Glutamatergic neuron (in vitro differentiated cells): ENCODE measurements at places on chromosomes 5 and 9. TPM values are rescaled to one million over a fixed set of nuclear protein-coding genes. Genes with fewer than 3 reads are reported as not detected.

GRCh38 chr9:122109035-122109813 lies 16.1 kb upstream of the TTLL11 start:
- peaks cover 19% of the 10 kb centered on the region for H3K4me1 ChIP-seq
- H3K27ac ChIP-seq, result no peak overlapping the region
- no peak for DNase-seq
- H3K4me3 ChIP-seq, result no peak overlapping the region
- H3K36me3 ChIP-seq, result peaks cover 1% of the 10 kb centered on the region
- peaks cover 2% of the 10 kb centered on the region for H3K27me3 ChIP-seq

DNA sequence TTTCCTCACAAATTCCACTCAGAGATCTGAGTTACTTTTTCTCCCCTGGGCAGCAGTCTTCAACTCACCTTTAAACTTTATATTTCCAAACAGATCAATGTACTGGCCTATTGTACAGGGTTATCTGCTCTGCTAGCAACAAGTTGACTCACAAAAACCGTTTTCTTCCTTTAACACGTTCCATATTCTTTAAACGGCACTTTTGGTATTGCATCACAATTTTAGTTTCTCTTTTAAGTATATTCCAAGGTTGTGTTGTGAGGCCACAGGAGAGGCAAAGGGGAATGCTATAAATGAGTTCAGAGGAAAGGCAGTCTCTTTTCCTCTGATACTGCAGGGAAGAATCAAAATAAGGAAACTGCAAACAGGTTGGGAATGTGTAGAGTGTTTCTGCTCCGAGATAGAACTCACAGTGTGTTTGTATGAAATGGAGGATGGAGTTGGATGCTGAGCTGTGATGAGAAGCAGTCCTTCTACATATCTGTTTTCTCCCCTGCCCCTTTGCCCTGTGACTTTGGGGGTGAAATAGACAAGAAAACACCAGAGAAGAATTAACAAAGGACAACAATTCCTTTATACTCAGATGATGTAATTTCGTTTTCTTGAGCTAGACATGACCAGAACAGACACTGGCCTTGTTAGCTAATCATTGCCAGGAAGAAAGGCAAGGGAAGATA lies 9.9 kb upstream of the ALDOB start:
- peaks cover 2% of the 10 kb centered on the region for H3K27me3 ChIP-seq
- H3K4me3 ChIP-seq, result no peak overlapping the region
- H3K27ac ChIP-seq, result no peak overlapping the region
- peaks cover 8% of the 10 kb centered on the region for H3K4me1 ChIP-seq

KIF24 gene
- 0.78 TPM for total RNA-seq

SPATA24 gene
- total RNA-seq, result 6.2 TPM

NKD2 gene
- total RNA-seq, result 41.7 TPM

SPINK9 gene
- total RNA-seq, result not detected

DNA sequence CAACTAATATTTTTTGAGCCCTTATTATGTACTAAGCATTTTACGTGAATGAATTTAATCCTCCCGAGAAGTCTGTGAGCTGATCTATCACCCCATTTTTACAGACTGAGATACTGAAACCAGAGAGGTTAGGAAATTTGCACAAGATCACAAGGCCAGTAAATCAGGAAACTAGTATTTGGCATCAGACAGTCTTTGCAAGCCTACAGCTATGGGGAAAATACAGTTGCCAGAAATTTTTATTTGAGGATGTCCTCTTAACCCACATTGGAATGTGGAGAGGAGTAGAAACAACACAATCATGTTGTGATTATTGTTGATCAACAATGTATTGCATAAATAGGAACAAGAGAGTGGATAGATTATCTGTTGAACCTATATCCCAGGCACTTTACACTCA lies 2.3 kb upstream of the SLC46A2 start:
- H3K4me3 ChIP-seq, result no peak overlapping the region
- no peak for DNase-seq
- H3K27me3 ChIP-seq, result peaks cover 14% of the 10 kb centered on the region
- H3K4me1 ChIP-seq, result no peaks in the 10 kb centered on the region
- H3K27ac ChIP-seq, result no peak overlapping the region

DNA sequence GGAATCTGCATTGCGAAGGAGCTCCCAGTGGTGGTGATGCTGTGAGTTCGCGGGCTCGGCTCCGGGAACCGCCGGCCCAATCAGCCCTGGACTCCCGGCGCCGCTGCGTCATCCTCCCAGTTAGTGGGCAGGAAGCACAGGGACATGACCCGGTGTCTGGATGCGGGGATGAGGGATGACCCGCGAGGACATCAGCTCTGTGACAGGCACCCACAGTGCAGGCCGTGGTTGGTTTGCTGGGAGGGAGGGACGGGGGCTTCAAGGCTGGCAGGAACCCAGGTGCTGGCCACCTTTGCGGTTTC lies 996 bp downstream of the NXNL2 start:
- H3K27me3 ChIP-seq, result peaks cover 14% of the 10 kb centered on the region
- no peaks in the 10 kb centered on the region for H3K36me3 ChIP-seq
- no peak overlapping the region for H3K27ac ChIP-seq
- no peak overlapping the region for H3K4me3 ChIP-seq

DNA sequence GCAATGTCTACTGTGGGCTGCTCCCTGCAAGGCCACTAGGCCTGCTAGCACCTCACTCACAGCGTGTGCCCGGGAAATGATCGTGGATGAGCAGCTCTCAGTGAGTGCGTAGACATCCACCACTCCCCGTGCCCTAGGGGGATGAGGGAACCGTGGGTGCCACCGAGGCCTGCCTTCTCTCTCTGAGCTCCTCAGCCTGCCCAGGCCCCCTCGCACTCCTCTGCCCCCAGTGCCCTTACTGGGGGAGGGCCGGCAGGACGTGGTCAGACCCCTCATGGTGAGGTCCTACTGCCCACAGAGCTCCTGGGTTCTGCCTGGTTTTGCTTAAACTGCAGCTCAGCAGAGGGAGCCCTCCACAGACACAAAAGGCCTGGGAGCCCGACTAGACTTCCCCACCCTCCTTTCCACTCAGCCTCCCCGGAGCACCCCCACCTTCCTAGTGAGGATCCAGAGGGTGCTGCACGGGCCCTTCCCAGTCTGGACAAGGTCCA lies 220.0 kb downstream of the CACNA1B start:
- peaks cover 36% of the 10 kb centered on the region for H3K36me3 ChIP-seq
- H3K27me3 ChIP-seq, result peaks cover 22% of the 10 kb centered on the region
- no peak for DNase-seq
- peaks cover 21% of the 10 kb centered on the region for H3K4me1 ChIP-seq
- H3K4me3 ChIP-seq, result no peak overlapping the region

DNA sequence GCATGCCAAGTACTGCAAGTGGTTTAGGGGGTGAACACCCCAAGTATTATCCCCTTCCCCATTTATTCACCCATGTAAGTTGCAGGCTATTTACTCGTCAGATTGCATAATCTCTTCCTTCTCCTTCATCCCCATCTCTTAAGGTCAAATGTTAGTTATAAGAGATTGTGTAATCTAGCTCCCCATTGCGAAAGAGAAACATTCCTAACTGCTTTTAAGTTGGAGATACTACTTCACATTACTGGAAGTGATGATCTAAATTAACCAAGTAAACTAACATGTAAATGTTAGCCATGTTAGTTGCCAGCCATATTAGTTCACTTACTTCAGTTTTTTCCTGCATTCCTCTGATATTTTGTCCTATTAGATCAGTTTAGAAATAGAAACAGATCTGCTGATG lies 262.3 kb downstream of the TAF11L14 start:
- no peak overlapping the region for H3K27ac ChIP-seq
- DNase-seq, result no peak
- no peaks in the 10 kb centered on the region for H3K36me3 ChIP-seq

DNA sequence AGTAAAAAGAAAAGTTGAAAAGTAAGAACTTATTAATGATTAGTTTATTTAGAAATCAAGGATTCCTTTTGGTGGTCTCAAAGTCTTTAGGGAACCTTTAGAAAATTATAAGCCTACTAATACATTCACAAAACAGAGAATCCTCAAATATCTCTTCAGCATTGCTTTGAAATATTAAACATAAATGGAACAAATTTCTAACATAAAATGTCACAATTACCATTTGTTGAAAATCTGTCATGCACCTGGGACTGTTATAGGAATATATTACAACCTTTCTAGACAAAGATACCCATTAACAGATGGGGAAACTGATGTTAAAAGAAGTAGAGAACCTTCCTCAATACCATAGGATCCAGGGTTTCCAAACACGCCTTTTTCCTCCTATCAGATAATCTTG lies 83.2 kb downstream of the LHFPL2 start:
- peaks cover 12% of the 10 kb centered on the region for H3K4me1 ChIP-seq
- DNase-seq, result no peak
- H3K27ac ChIP-seq, result no peak overlapping the region
- no peak overlapping the region for H3K4me3 ChIP-seq
- H3K27me3 ChIP-seq, result no peaks in the 10 kb centered on the region

- H3K36me3 ChIP-seq, result no peaks in the 10 kb centered on the region
- no peak overlapping the region for H3K27ac ChIP-seq
- H3K27me3 ChIP-seq, result peaks cover 7% of the 10 kb centered on the region
- H3K4me1 ChIP-seq, result peaks cover 10% of the 10 kb centered on the region
- DNase-seq, result no peak
Measured at GRCh38 chr5:6488021-6488420, 39.4 kb downstream of the UBE2QL1 start.

DNA sequence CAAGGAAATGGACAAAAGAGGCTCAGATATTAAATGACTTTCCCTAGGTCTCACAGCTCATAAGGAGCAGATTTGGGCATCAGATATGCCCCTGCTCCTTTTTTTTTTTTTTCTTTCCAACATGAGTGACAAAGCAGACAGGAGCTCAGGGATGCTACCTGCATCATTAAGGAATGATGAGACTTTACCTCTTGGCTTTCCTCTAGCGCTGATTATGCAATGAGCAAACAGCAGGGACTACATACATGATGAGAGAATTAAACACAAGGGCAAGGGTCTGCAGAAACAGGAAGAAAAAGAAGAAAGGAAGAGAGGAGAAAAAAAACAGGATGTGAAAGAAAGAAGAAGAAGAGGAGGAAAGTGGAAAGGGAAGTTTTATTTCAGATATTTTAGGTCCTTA lies 179.9 kb downstream of the PPP2R2B start:
- DNase-seq, result no peak
- H3K36me3 ChIP-seq, result no peaks in the 10 kb centered on the region
- no peak overlapping the region for H3K4me3 ChIP-seq
- no peaks in the 10 kb centered on the region for H3K27me3 ChIP-seq
- peaks cover 10% of the 10 kb centered on the region for H3K4me1 ChIP-seq

- DNase-seq, result no peak
- no peaks in the 10 kb centered on the region for H3K36me3 ChIP-seq
- H3K27ac ChIP-seq, result no peak overlapping the region
- H3K4me1 ChIP-seq, result peaks cover 3% of the 10 kb centered on the region
Measured at GRCh38 chr5:9947944-9948343, 301.7 kb downstream of the ATPSCKMT start.

DNA sequence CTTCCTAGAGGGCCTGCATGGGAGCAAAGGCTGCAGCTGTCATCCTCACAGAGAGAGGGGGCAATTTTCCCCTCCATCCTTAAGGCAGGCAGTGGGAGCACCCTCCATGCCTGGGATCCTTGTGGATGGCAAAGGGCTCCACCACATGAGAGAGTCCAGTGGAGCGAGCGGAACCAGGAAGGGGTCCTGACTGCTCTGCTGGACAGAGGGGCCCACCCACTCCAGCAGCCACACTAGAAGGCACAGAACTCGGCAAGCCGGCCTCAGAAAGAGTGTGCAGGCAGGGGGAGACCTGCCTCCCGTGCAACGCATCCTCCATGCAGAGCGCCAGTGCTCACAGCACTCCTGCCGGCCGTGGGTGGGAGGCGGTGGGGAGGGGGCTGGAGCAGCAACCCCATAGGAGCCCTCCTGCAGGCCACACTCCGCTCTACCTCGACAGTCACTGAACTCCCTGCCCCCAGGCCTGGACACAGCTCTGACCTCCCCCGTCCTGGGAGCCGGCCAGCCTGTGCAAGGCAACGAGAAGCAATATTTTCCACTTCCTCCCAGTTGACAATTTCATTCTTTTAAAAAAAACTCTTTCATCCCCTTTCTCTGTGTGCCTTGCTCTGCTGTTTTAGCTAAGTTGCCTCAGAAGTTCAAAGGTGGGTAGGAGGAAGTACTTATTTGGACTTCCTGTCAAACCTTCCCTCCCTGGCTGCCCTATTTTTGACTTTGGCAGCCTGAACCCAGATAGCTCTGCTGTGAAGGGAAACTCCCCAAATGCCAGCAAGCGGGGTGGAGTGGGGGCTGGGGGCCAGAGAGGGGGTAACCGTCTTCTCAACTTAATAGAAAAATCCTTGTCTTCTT lies 5.3 kb upstream of the LCP2 start:
- H3K36me3 ChIP-seq, result no peaks in the 10 kb centered on the region
- no peak for DNase-seq
- peaks cover 7% of the 10 kb centered on the region for H3K27me3 ChIP-seq
- H3K4me1 ChIP-seq, result peaks cover 4% of the 10 kb centered on the region
- no peak overlapping the region for H3K4me3 ChIP-seq

F2RL2 gene
- not detected for total RNA-seq

DNA sequence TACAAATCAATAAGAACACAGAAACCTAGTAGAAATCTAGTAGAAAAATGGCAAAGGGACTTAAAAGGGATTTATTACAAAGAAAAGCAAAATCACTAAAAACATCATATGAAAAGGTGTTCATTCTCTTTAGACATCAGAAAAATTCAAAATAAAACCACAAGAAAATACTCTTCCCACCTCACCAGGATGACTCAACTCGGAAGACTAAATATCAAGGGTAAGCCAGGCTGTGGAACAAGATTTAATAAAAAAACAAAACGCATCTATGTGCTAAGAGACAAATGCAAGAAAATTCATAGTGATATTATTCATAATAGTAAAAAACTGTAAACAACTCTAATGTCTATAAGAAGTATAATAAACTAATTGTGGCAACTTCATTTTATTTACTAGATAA lies 181.6 kb upstream of the GHR start:
- no peak for DNase-seq
- H3K27ac ChIP-seq, result no peak overlapping the region
- H3K4me1 ChIP-seq, result no peaks in the 10 kb centered on the region
- H3K36me3 ChIP-seq, result no peaks in the 10 kb centered on the region
- H3K27me3 ChIP-seq, result no peaks in the 10 kb centered on the region

DNA sequence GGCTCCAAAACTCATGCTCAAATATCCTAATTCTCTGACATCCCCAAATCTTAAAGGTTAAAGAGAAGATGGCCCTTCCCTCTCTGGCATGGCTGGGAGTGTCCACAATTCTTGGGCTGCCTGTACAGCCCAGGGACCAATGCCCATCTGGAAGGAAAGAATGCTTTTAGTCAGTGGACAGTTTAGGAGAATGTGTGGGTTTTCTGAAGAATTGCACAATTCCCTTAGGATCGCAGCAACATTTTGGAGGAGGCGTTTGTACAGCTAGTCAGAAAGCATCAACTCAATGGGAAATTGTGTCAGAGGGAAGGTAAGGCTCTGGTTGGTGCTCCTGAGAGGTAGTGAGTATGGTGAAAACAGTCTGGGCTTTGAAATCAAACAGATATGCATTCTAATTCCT lies 15.0 kb downstream of the FAM193B start:
- DNase-seq, result no peak
- peaks cover 3% of the 10 kb centered on the region for H3K27me3 ChIP-seq
- H3K36me3 ChIP-seq, result no peaks in the 10 kb centered on the region
- H3K4me1 ChIP-seq, result peaks cover 43% of the 10 kb centered on the region
- no peak overlapping the region for H3K27ac ChIP-seq
